ENCODE measurements at places on chromosomes 5 and 9. TPM values are rescaled to one million over a fixed set of nuclear protein-coding genes. Genes with fewer than 3 reads are reported as not detected.

DNA sequence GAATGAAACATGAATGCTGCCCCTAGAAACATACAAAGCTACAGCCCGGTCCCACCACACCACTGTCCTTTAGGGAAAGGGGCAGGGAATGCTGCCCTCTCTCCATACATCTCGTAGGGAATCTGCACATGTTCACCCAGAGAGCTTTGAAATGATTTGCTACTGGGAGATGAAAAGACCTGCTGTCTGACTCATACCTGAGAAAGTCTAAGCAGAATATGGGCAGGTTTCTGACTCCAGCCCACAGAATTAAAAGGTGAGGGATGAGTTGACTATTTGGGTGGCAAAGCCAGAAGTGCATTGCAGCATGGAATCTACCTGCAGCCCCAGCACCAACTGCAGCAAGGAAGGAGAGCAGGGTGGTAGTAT, 297.9 kb downstream of the TLE1 start:
- no peak for DNase-seq

- DNase-seq, result no peak
These were observed 67.4 kb upstream of the HRH2 start for GRCh38 chr5:175590471-175590881.

GRCh38 chr9:34590381-34591247, 1.1 kb upstream of the CNTFR start:
- DNase-seq, result peak; percentile 64

GRCh38 chr5:135955525-135955924, 742 bp upstream of the LECT2 start:
- no peak for DNase-seq

DNA sequence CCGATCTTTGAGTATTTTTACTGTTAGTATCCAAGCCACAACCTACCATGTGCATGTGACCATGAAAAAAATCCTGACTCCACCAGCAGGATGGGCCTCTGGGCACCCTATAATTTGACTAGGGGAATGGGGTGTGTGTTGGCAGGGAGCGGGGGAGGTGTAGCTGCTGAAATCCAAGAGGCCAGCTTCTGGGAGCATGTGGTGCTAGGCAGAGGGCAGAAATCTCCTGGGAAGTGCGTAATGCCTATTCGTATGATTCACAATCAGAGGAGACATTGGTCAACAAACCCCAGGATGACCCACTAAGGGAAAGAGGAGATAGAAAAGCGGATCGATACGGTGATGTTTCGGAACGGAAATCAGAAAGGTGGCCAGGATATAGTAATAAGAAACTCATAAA, 149.9 kb downstream of the ARSB start:
- DNase-seq, result no peak

- peak; percentile 74 for DNase-seq
These were observed 11.4 kb upstream of the DAB2IP start for GRCh38 chr9:121640076-121640475.

The CTSV gene
- total RNA-seq, result 0.51 TPM

The GFI1B gene
- not detected for total RNA-seq

The LRRC70 gene
- total RNA-seq, result 0.73 TPM

The PCDHA1 gene
- total RNA-seq, result not detected

All from activated CD4-positive, alpha-beta T cell treated with anti-CD3 and anti-CD28 coated beads, Interleukin-2, amount 10 ng/mL, durations not matched to agents 24 days and 14 days (primary cell).